Cardiac muscle cell (in vitro differentiated cells and primary cell): ENCODE measurements at places on chromosomes 3 and 15. TPM values are rescaled to one million over a fixed set of nuclear protein-coding genes. Genes with fewer than 3 reads are reported as not detected.
A peak's percentile ranks its signal among the peaks of the same experiment; 100 is the strongest.

DNA sequence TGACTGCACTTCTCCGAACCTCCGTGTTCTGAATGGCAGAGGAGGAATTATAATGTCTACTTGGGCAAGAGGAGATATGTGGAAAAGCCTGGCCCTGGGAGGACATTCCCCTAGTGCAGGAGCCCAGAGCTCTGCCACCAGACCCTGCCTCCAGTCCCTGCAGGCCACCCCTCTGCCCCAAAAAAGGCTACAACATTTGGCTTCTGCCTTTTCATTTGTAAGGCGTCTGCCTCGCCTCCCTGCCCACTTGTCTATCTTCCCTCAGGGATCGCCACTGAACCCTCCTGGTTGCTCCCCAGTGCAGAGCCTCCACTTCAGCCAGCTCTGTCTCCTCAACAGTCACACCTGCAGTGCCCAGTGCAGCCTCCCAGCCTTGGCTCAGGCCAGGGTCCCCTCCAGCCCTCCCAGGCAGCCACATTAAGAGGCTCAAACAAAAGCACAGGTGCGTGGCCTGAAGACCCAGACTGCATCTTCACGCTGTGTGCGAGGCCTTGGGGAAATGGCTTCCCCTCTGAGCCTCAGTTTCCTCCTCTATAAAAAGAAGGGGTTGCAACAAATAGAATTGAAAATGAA is 125.9 kb upstream of the SMAD3 start:
- DNase-seq = no peak
- H3K27me3 ChIP-seq = peaks cover 6% of the 10 kb centered on the region
- no peaks in the 10 kb centered on the region for H3K36me3 ChIP-seq
- H3K4me3 ChIP-seq = no peak overlapping the region
- H3K27ac ChIP-seq = no peak overlapping the region
- H3K4me1 ChIP-seq = no peaks in the 10 kb centered on the region

DNA sequence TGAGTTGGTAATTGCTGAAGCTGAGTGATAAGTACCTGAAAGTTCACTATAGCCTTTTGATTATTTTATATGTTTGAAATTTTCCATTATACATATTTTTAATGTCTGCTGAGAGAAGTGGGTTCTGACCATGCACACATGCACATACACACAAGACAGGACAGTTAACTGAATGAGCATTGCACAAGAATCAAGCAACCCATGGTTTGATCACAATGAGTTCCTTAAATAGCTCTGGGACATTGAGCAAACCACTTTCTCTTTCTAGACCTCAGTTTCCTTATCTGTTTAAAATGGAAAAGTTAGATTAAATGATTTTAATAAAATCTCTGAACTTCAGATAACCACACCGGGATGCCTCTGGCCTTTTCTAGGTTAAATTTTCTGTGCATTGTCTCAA is 26.7 kb downstream of the SNTN start:
- H3K27ac ChIP-seq = no peak overlapping the region
- no peaks in the 10 kb centered on the region for H3K27me3 ChIP-seq
- no peak overlapping the region for H3K4me3 ChIP-seq
- DNase-seq = no peak
- H3K36me3 ChIP-seq = no peaks in the 10 kb centered on the region
- H3K4me1 ChIP-seq = no peaks in the 10 kb centered on the region

DNA sequence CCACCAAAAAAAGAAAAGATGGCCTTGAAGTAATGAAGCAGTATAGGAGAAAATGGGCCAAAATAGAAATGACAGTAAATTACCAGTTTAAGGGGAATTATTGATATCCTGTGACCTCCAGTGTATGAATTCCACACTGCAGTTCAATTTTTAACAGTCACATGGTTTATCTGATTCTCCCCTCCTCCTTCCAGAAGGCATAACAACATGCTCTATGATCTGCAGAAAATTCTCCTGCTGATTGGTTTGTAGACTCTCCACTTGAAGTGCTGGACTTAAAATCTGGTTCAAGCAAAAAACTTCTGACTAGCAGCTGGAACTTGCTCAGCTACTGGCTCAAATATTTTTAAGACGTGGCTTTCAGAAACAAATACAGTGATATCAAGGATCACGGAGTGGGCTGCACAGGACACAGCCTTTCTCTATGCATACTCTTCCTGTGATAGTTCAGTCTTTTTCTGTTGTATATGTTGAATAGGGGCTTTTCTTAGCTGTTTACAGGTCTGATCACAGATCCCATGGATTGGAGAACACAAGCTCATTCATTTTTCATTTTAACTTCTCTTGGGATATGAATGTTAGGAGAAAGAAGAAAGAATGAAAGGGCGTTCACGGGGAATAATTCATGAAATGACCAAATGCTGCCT is 211.5 kb downstream of the LSAMP start:
- no peaks in the 10 kb centered on the region for H3K27me3 ChIP-seq
- H3K4me1 ChIP-seq = no peaks in the 10 kb centered on the region
- no peak overlapping the region for H3K4me3 ChIP-seq
- no peak overlapping the region for H3K27ac ChIP-seq
- DNase-seq = no peak

DNA sequence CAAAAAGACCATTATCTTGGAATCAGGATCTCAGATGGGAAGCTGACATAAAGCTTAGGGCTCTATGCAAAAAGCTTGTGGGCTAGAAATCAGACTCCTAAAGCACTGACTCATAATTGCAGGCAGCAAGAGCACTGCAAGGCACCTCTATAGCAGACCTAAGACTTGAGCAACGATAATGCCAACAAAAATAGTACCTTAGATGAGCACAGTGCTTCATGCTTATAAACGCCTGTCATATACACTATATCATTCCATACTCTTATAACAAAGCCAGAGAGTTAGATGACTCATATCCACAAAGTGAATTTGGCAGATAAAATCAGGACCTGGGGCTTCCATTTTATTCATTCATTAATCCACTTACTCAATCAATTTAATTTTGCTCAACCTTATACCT is 560.8 kb downstream of the MCTP2 start:
- no peak overlapping the region for H3K27ac ChIP-seq
- no peaks in the 10 kb centered on the region for H3K36me3 ChIP-seq
- no peak for DNase-seq
- no peak overlapping the region for H3K4me3 ChIP-seq
- no peaks in the 10 kb centered on the region for H3K27me3 ChIP-seq
- H3K4me1 ChIP-seq = peaks cover 9% of the 10 kb centered on the region

- no peak for DNase-seq
- H3K4me1 ChIP-seq = peaks cover 3% of the 10 kb centered on the region
- H3K27ac ChIP-seq = no peak overlapping the region
- no peaks in the 10 kb centered on the region for H3K36me3 ChIP-seq
Observed at GRCh38 chr15:29117778-29118177, 151.8 kb downstream of the NSMCE3 start.

DNA sequence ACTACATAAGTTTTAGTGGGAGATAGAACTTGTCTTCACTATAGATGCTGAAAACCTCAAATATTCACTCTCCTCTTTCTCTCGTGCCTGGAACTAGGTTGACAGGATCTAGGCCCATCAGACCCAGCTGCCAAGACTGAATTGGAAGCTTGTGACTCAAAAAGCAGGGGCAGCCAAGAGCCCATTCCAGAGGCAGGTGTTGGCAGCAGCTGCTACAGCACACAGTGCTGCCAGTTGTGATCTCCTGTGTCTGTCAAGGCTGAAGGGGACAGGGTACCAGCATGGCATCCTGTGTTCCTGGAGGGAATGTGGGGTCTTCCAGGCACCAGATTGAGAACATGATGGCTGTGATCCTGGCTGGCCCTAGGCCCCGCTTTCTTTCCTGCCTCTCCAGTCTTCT is 92.5 kb upstream of the MB21D2 start:
- no peak for DNase-seq
- H3K27me3 ChIP-seq = no peaks in the 10 kb centered on the region
- H3K27ac ChIP-seq = no peak overlapping the region
- no peak overlapping the region for H3K4me3 ChIP-seq
- H3K4me1 ChIP-seq = no peaks in the 10 kb centered on the region

The STOML1 gene
- polyA plus RNA-seq = 9.7 and 15.6 TPM in 2 replicates

DNA sequence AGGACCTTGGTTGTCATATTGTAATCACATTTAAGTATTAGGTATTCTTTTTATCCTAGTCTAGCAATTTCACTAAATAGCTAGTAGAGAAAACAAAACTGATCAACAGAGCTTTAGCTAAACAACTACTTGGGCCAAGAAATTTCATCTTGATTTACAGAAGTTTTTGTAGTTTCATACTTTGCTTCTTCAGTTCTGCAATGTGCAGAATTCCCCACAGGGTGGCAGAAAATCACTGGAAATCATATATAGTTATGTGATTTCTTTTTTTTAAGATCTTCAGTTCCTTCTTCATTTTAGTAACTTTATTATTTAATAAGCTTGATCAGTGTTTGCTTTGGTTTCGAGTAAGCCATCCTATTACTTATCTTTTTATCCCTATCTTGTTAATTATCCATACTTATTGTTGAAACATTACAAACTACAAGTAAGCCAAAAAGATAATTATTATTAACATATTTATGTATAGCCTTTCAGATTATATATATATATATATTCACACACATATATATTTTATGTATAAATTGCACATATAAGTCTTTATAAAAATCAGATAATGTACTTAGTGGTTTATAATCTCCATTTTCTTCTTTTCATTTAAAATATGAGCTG is 2.2 kb upstream of the BNIP2 start:
- DNase-seq = peak; percentile 35
- H3K36me3 ChIP-seq = no peaks in the 10 kb centered on the region
- peaks cover 9% of the 10 kb centered on the region for H3K4me1 ChIP-seq

The C3orf52 gene
- polyA plus RNA-seq = 10.0 and 18.8 TPM in 2 replicates

The TMIE gene
- polyA plus RNA-seq = 0.53 and 0.91 TPM in 2 replicates

- H3K27me3 ChIP-seq = no peaks in the 10 kb centered on the region
- peaks cover 4% of the 10 kb centered on the region for H3K4me1 ChIP-seq
- H3K4me3 ChIP-seq = no peak overlapping the region
- H3K27ac ChIP-seq = no peak overlapping the region
Observed at GRCh38 chr15:81411051-81411450, 37.0 kb upstream of the TMC3 start.

The SNTN gene
- not detected in 2 replicates for polyA plus RNA-seq

The ZCWPW2 gene
- 2.4 and 2.9 TPM in 2 replicates for polyA plus RNA-seq

The MESD gene
- 25.3 and 35.8 TPM in 2 replicates for polyA plus RNA-seq

The POPDC2 gene
- 68.0 and 107 TPM in 2 replicates for polyA plus RNA-seq

The TWF2 gene
- polyA plus RNA-seq = 42.3 and 43.6 TPM in 2 replicates

- H3K36me3 ChIP-seq = no peaks in the 10 kb centered on the region
- no peak overlapping the region for H3K4me3 ChIP-seq
- DNase-seq = no peak
- no peak overlapping the region for H3K27ac ChIP-seq
- H3K27me3 ChIP-seq = no peaks in the 10 kb centered on the region
- no peaks in the 10 kb centered on the region for H3K4me1 ChIP-seq
Observed at GRCh38 chr3:177824190-177824786, 627.0 kb upstream of the TBL1XR1 start.

DNA sequence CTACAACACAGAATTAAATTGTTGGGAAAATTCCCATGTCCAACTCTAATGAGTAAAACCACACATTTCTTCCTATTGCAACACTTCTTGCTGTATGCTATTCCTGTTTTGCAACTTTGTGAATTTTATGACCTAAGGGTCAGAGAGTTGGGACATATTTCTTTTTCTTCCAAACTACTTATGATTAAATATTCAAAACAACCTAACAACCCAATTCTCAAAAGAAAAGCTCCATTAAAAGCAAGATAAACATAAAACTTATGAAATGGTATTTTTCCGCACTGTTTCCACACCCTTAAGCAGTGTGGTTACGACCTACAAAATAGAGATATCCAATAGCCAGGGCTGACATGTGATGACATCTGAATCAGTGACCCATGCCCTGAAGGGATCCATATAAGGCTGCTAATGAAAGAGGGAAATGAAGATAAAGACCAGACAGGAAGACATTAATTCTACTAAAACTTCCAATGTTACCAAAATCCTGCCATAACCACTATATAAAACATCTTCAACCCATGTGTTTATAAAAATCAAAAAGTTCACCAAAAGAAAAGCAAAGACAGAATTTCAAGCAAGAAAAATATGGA is 45.6 kb downstream of the DMXL2 start:
- DNase-seq = peak; percentile 92
- H3K27me3 ChIP-seq = no peaks in the 10 kb centered on the region
- H3K4me3 ChIP-seq = no peak overlapping the region
- H3K4me1 ChIP-seq = no peaks in the 10 kb centered on the region

GRCh38 chr3:137789236-137789635 is 25.1 kb downstream of the SOX14 start:
- H3K27ac ChIP-seq = no peak overlapping the region

GRCh38 chr3:86793786-86794185 is 197.2 kb downstream of the VGLL3 start:
- no peaks in the 10 kb centered on the region for H3K27me3 ChIP-seq
- no peak overlapping the region for H3K27ac ChIP-seq
- peak; percentile 95 for DNase-seq
- H3K36me3 ChIP-seq = no peaks in the 10 kb centered on the region
- H3K4me3 ChIP-seq = no peak overlapping the region
- no peaks in the 10 kb centered on the region for H3K4me1 ChIP-seq

DNA sequence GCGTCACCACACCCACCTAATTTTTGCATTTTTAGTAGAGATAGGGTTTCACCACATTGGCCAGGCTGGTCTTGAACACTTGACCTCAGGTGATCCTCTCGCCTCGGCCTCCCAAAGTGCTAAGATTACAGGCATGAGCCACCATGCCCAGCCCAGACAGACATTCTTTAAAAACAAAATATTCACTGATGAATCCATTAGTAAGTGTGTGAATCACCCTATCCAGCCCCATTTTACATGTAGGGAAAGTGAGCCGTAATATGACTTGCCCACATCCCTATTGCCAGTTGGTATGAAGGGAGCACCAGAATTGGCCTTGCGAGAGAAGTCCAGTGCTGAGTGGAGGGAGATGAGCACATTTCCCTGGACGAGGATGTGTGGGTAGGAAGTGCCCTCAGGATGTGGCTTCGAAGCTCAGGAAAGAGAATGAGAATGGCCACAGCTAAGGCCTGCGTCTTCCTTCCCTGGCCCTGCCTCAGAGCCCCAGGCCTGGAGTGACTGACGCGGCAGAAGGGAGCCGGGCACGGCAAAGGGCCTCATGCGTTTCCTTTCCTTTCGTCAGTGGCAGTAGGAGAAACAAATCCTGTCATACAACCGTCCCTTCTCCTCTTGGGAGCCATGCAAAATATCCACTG is 28.3 kb upstream of the ETV5 start:
- H3K27ac ChIP-seq = no peak overlapping the region
- H3K4me3 ChIP-seq = no peak overlapping the region
- no peak for DNase-seq
- no peaks in the 10 kb centered on the region for H3K27me3 ChIP-seq
- H3K4me1 ChIP-seq = peaks cover 6% of the 10 kb centered on the region

GRCh38 chr3:50572158-50572557 is 2.8 kb downstream of the HEMK1 start:
- H3K27ac ChIP-seq = no peak overlapping the region
- H3K36me3 ChIP-seq = no peaks in the 10 kb centered on the region
- no peak overlapping the region for H3K4me3 ChIP-seq
- peak; percentile 78 for DNase-seq
- H3K4me1 ChIP-seq = peaks cover 3% of the 10 kb centered on the region

DNA sequence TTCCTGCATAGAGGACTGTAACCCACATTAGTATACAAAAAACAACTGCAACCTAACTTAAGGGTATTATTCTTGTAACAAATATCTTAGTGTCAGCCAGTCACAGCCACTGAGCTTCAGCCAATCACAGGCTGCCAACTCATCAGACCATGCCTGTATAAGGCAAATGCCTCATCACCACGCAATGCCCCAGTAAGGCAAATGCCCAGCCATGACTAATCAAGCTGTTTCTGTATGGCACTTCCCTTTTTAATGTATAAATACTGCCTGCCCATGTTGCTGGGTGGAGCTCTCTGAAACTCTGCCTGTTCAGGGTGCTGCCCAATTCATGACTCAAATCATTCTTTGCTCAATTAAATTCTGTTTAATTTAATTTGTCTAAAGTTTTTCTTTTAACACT is 18.4 kb upstream of the GABRA5 start:
- no peak for DNase-seq
- no peaks in the 10 kb centered on the region for H3K4me1 ChIP-seq
- H3K36me3 ChIP-seq = no peaks in the 10 kb centered on the region
- H3K27ac ChIP-seq = no peak overlapping the region
- H3K4me3 ChIP-seq = no peak overlapping the region
